NCI-H510A treated with DMSO at 0.1 percent for 48 hours (cell line): ENCODE measurements at places on chromosomes 11 and 22.

- DNase-seq = no peak
Observed at GRCh38 chr11:19508165-19508564, 204.5 kb upstream of the NAV2 start.

- DNase-seq = no peak
Observed at GRCh38 chr22:19057539-19057938, 64.7 kb downstream of the DGCR2 start.

- no peak for DNase-seq
Observed at GRCh38 chr22:36300396-36301212, 47.7 kb downstream of the APOL1 start.

- DNase-seq = peak; percentile 7
Observed at GRCh38 chr11:9379041-9379440, 5.4 kb upstream of the IPO7 start.

GRCh38 chr11:134754521-134755198 is 342.6 kb upstream of the B3GAT1 start:
- no peak for DNase-seq

GRCh38 chr11:65781152-65781961 is 581 bp upstream of the AP5B1 start:
- DNase-seq = peak; percentile 50

DNA sequence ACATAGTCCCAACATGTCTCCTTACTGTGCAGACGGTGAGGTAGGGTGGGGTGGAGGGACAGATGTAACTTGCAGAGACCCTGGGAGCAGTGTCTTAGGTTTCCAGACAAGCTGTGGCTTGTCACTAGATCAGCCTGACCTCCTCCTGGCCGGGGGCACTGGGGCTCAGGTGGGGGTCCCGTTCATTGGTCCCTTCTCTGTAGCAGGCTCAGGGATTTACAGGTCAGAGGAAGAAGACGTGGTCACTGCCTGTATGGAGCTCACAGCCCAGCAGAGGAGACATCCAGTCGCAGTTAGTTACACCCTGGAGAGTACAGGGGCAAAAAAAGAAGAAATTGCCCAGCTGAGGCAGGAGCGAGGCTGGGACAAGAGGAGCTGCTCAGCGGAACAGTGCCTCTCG is 22.0 kb upstream of the TUB start:
- DNase-seq = no peak

GRCh38 chr22:17865183-17866055 is 91.2 kb upstream of the BID start:
- DNase-seq = no peak

DNA sequence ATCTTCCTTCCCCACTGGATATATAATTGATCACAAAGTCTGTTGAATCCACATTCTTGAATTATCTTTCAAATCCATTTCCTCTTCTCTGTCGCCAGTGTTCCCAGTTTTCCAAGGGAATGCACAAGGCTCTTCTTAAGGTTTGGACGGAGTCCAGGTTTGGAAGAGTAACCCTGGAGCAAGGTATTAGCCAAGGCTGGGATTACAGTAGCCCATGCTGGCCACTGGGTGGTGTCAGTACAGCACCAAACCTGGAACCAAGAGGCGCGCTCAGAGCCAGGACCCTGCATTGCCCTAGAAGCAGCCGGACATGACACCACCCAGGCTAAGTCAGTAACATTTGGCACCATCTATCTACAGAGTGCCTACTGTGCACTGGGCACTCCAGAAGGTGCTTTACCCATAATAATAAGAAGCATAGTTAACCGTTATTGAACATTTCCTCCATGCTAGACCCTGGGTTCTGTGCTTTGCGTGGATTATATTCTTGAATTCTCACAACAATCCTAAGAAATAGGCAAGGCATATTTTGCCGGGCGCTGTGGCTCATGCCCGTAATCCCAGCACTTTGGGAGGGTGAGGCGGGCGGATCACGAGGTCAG is 48.0 kb upstream of the CLPB start:
- DNase-seq = peak; percentile 78

GRCh38 chr11:129434641-129435498 is 59.2 kb downstream of the BARX2 start:
- DNase-seq = peak; percentile 90

DNA sequence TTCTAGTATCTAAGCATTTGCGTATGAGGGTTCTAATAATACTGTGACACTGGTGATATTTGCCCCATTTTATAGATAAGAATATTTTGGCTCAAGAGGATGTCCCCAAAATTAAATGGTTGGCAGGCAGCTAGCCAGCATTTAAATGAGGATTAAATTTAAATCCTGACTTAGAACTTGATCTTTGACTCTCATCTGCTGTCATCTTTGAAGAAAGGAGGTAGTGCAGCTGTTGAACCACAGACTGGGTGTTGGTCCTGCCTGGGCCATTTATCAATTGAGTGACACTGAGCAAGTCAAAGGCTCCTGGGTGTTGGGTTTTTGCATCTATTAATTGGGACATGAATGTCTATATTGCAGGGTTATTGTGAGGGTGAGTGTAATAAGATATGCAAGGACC is 112.3 kb downstream of the INSC start:
- no peak for DNase-seq

DNA sequence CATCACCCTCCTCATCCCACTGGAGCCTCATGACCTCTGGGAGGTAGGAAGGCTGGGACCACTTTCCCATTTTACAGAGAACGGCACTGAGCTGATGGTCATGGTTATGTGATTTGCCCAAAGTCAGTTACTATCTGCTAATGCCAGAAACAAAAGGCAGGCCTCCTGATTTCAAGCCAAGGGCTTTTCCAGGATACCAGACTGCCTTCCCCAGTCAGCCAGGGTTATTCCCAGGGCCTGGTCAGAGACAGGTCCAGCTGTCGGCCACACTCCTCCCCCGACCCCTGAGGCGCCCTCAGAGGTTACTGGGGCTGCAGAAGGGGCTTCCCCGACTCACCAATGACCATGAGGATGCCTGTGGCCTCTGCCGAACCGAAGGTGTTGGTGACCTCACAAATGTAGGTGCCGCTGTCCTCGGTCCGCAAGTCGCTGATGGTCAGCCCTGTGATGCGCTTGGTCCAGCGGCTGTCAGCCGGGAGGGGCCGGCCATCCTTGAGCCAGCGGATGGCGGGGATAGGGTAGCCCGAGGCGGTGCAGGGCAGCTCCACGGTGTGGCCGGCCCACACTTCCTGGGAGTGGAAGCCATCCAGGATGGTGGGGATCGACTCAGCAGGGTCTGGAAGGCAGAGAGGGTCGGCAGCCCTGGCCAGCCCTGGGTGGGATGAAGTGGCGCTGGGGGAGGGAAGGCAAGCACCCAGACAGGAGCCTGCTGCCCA is 197.0 kb downstream of the CEP164 start:
- no peak for DNase-seq

- no peak for DNase-seq
Observed at GRCh38 chr11:128484172-128484571, 103.2 kb downstream of the ETS1 start.

DNA sequence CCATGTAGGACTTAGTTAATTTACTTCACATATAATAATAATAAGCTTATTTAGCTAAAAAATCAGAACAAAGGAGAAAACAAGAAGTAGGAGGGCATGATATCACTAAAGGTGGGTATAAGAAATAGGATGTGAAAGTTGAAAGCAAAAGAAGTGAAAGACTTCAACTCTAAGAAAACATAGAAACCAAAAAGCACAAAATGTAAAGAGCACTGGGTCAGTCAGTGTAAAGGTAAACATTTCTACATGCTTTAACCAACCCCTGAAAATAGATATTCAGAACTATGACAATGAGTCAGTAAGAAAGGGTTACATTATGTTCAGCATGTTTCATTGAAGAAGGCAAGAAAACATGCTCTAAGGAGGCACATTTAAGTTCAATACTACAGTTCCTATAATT is 298.8 kb downstream of the SWAP70 start:
- DNase-seq = no peak

DNA sequence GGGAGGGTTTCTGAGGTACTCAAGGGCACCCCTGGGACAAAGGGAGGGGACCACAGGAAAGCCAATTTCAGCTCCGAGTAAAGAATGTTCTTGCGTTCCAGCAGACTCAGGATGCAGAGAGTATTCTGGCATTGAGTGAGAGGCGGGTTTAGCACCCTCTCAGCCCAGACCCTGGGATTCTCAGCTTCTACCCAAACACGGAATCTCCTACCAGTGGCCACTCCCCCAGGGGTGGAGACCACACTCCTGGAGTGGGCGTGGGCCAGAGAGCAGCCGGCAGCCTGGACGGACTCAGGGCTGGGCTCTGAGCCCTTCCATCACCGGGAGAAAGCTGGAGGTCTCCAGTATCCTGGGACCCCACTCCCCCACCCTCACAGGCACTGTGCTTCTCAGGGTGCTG is 26.1 kb upstream of the TTLL12 start:
- no peak for DNase-seq

DNA sequence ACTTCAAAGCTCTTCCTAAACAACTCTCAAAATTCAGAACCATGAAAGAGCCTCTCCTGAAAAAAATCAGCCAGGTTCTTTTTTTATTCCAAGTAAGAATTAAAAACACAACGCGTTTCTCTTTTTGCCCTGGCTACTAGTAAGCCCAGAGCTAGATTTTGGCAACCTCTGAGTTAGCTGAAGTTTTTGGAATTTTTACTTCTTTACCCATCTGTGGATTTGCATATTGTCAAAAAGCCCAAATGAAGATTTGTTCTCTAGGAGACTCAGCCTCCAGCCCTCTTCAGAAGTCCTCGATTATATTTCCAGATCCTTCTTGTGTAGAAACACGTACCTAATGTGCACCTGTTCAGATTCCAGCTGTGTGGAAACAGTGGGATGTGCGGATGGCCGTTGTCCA is 517.9 kb downstream of the TBC1D22A start:
- no peak for DNase-seq

GRCh38 chr22:26615149-26615548 is 2.7 kb downstream of the CRYBB1 start:
- no peak for DNase-seq

DNA sequence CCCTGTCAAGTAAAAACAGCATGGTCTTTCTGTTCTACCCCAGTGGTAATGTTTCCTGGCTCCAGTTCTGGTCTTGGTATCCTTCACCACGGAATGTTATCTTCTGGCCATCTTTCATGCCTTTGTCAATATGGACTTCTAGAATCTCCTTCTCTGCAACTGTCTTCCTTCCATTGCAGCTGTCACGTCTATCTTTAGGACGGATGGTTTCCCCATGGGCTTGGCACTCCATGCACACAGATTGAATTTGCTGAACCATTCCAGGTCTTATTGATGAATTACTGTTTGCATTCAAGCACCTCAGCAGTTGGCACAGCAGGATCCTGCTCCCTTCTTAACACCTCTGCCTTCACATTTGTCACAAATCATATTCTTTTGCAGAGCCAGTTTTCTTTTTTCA is 44.9 kb upstream of the SLC25A18 start:
- DNase-seq = no peak

GRCh38 chr11:62193952-62194351 is 3.9 kb downstream of the SCGB1D1 start:
- DNase-seq = no peak

GRCh38 chr22:19864538-19865106 is 9.9 kb upstream of the GNB1L start:
- DNase-seq = no peak

DNA sequence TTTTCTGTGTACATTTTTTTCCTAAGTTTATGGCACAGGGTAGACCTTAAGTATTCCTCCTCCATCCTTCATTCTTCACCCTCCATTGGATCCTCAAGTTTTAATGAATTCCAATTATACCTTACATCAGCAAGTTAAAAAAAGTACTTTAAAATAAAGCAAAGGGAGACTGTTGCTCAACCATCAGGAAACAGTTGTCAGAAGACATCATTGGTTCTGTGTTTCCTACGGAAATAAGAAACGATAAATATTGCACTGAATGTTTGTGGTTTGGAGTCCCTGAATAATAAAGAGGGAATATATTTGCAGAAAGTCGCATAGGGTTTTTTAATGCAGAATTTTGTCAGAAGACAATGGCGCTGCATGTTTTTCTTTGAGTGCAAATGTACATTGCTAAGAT is 28.1 kb upstream of the LDHA start:
- DNase-seq = no peak

DNA sequence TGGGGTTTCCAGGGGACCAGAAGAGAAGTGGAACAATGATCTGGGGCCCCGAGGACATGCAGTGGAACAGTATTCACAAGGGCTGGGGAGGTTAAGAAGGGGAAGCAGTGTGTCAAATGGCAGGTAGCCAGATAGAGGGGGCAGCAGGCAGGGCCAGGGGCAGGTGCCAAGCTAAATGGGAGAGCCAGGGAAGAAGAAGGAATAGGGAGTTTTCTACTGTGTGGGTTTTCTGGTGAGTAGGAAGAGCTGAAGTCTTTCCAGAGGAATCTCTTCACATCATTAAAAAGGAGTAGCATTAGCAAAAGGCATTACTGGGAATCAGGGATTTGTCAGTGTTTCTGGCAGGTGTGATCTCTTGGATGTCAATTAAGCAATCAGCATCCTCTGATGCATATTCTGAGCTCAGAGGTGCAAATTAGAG is 55.8 kb downstream of the IRAG1 start:
- no peak for DNase-seq

GRCh38 chr11:72132646-72133045 is 2.9 kb upstream of the FOLR3 start:
- no peak for DNase-seq

DNA sequence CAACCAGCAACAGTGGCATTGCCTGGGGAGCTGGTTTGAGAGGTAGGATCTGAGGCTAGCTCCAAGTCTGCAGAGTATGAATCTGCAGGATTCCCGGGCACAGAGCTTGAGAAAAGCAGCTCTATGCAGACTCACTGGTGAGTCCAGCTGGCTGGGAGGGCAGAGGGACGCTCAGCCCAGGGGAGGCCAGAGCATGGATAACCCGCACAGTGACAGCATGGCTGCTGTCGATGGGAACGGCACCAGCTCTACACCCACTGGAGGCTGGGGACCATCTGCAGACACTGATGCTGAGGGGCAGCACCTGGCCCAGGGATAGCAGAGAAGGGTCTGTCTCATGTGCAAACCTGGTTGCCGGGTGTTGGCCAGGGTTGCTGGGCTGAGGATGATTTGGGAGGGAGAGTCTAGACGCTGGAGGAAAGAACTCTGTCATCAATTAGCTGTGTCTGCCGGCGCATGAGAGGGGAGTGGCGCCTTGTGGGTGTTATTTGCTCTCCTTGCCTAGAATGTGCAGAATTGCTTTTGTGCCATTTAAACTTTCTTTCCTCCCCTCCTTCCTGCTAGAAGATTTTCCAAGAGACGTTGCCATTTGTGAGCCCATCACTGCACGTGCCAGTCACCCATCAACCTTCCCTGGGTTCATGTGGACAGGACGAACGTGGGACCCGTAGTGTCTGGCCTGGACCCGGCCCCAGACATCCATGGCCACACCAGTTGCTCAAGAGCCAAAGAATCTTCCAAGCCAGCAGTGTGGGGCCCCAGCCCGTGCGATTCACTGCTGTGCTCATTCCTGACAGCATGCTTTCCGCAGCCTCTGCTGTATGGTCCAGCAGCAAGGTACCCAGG is 19.1 kb upstream of the LINC01488 start:
- DNase-seq = no peak
